Stimulated activated CD8-positive, alpha-beta memory T cell treated with anti-CD3 and anti-CD28 coated beads, Interleukin-4, amount 100 ng/mL, for 48 hours (primary cell): ENCODE measurements at places on chromosomes 3 and 15.
A peak's percentile ranks its signal among the peaks of the same experiment; 100 is the strongest.

GRCh38 chr3:100850701-100851100 is 141.4 kb downstream of the TFG start:
- no peak for DNase-seq

DNA sequence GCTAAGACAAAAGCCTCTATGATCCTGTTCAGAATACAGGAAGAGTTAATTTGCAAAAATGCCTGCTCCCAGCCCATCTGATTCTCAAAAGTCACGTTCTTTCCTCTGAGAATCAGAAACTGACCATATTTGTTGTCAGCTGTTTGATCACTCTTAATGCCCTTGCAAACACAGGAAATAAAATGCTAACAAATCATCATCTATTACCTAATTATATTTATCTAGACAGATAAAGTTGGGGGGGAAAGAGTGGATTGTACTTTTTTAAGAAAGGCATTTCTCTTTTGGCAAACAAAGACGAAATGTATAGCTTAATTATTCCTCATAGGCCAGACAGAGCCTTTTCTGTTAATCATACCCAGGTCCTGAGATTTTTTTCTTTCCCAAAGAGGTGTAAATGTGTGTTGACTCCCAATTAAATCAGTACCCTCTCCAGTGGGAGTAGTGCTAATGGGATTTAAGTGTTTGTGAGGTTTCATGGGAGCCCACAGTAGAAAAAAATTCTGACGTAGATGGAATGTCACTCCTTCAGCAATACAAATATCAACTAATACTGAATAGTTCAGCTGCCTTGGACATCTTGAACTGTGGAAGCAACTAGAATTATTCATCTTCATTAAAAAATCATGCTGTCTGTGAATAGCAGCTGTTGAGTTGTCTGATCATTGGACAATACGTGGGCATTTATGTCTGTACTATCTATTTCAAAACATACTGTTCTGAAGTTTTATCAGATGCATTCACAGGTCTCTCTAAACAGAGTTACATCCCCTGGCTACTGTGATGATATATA is 22.5 kb upstream of the BNIP2 start:
- DNase-seq, result no peak

- no peak for DNase-seq
These were observed 386.5 kb downstream of the LRTM1 start for GRCh38 chr3:54541369-54541768.

GRCh38 chr15:73927476-73928240 is 1.4 kb downstream of the LOXL1 start:
- peak; percentile 82 for DNase-seq

GRCh38 chr3:150129166-150129565 is 158.5 kb upstream of the PFN2 start:
- no peak for DNase-seq

- peak; percentile 58 for DNase-seq
These were observed 61.3 kb upstream of the LPP start for GRCh38 chr3:188092648-188093047.

DNA sequence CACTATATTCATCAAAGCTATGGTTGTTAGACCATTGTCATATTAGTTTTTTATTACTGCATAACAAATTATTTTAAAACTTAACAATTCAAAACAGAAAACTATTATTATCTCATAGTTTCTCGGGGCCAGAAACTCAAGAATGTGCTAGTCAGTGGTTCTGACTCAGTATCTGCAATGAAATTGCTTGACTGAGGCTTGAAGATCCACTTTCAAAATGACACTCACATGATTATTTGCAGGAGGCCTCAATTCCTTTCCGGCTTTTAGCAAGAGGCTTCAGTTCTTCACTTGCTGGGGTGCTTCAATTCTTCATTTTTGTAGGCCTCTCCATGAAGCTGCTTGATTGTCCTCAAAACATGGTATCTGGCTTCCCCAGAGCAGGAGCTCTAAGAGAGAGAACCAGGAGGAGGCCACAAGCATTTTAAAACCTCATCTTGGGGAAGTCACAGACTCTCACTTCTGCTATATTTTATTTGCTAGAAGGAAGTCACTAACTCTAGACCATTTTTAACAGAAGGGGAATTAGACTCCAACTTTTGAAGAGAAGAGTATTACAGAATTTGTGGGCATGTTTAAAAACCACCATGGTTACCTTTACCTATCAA is 383.7 kb downstream of the MFSD1 start:
- DNase-seq, result no peak

DNA sequence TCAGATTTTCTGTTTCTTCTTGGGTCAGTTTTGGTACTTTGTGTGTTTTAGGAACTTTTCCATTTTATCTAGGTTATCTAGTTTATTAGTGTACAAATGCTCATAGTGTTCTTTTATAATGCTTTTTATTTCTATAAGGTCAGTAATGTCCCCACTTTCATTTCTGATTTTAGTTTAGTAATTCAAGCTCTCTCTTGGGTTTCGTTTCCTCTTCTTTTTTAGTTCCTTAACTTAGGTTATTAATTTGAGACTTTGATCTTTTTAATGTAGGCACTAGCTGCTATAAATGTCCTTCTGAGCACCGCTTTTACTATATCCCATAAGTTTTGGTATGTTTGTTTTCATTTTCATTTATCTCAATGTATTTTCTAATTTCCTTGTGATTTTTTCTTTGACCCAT is 27.0 kb upstream of the CD200R1L start:
- no peak for DNase-seq

DNA sequence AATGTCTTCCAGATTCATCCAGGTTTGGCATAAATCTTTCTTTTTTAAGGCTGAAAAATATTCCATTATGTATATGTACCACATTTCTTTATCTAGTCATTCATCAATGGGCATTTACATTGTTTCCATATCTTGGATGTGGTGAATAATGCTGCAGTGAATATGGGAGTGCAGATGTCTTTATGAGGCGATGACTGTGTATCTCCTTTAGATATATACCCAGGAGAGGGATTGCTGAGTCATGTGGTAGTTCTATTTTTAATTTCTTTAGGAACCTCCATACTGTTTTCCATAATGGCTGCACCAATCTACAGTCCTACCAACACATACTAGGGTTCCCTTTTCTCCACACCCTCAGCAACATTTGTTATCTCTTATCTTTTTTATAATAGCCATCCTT is 96.3 kb downstream of the LRRC28 start:
- no peak for DNase-seq

GRCh38 chr3:7847021-7847420 is 654.6 kb upstream of the LMCD1 start:
- DNase-seq, result no peak

DNA sequence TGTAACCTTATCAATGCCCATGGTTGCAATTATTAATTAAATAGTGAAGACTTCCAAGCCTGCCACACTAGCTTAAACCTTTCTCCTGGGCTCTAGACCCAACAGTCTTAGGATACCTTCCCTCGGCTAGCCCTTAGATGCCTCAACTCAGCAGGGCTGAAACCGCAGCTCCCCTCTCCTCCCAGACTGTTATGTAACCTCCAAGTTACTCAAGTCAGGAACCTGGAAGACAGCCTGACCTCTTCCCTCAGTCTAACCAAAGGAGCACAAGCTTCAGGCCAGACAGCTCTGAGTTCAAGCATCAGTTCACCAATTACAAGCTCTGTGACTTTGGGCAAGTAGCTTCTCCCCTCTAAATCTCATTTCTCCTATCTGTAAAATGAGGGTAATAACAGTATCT is 70.5 kb upstream of the HACD2 start:
- DNase-seq, result no peak

GRCh38 chr3:139759470-139759869 is 81.7 kb upstream of the NMNAT3 start:
- no peak for DNase-seq

DNA sequence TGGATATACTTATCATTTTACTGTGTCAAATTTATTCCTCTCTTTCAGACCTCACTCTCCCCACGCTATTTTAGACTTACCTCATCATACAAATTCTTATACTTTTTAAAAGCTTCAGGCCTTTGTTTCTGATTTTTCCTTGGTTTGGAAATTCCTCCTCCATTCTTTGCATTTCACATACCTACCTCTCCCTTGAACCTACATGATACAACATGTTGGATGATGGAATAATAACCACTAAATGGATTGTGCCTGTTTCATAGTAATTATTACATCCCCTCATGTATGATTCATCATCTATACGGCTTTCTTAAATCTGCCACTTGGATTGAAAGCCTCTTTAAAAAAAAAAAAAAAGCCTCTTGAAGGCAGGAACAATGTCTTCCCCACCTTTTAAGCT is 24.6 kb downstream of the TRIP4 start:
- no peak for DNase-seq

GRCh38 chr3:104291878-104292277 is 1074.8 kb upstream of the ALCAM start:
- no peak for DNase-seq

- DNase-seq, result no peak
These were observed 1300.1 kb upstream of the EPHA6 start for GRCh38 chr3:95514260-95514659.

GRCh38 chr15:88664151-88664778 is 25.4 kb downstream of the ISG20 start:
- DNase-seq, result no peak

- no peak for DNase-seq
These were observed 23.0 kb downstream of the SUCNR1 start for GRCh38 chr3:151896246-151897012.

DNA sequence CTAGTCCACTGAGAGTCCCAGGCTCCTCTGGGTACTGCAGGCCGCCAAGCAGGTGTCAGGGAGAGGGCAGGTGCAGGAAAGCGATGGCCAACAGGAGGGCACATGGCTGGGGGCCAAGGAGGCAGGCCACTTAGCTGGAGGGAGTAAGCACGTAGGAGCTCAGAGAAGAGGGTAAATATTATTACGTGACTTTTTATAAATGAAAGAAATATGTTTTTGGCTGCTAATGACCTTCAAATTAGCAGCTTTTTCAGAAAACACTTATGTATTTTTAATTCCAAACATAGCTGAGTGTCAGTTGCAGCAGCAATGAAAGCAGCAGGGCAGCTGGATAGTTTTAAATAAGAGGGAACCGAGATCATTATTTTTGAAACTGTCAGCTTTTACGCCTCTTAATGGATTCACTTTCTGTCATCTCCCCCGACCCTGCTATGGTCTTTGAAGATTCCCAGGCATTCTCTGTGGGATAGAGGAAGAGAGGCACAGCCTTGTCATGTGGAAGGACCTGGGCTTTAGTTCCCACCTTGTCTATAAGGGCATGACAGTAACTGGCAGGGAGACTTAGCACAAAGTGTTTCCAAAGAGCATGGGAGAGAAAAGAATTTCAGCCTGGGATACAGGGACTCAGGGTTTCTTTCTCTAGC is 477.1 kb downstream of the EPHB1 start:
- no peak for DNase-seq

- no peak for DNase-seq
These were observed 235.1 kb downstream of the MYRIP start for GRCh38 chr3:40044487-40044886.

DNA sequence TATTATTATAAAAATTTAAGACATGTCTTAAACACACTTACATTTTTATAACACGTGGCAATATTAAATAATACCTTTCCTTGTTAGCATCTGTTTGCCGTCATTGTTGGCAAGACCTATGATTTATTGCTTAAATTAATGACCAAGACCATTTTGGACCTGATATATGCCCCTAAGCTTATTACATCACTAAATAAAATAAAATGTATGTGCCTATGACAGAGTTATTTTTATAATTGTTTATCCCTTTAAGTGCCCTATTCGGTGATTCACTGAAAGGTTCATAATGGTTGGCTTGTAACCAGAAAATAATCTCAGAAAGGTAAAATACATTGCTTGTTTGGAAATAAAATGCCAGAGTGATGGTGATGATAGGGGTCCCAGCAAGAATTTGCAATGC is 17.5 kb downstream of the CDIN1 start:
- DNase-seq, result no peak

- no peak for DNase-seq
These were observed 15.3 kb downstream of the TNK2 start for GRCh38 chr3:195893044-195893395.

DNA sequence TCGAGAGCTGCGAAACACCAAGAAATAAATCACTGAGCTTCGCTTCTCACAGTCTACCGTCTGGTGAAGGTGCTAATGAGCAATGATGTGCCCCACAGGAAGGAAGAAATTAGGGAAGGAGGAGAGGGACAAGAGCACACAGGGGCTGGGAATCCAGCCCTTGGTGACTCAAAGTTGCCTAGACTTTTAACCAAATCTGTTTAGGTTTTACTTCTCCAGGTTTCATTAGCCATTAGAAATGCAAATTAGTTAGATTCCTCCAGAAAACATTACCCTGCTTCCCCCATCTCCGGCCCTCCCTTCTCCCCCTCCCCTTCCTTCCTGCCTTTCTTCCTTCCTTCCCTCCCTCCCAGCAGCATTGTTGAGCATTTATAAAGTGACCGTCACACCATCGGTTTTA is 59.3 kb upstream of the UBE2E1 start:
- no peak for DNase-seq

DNA sequence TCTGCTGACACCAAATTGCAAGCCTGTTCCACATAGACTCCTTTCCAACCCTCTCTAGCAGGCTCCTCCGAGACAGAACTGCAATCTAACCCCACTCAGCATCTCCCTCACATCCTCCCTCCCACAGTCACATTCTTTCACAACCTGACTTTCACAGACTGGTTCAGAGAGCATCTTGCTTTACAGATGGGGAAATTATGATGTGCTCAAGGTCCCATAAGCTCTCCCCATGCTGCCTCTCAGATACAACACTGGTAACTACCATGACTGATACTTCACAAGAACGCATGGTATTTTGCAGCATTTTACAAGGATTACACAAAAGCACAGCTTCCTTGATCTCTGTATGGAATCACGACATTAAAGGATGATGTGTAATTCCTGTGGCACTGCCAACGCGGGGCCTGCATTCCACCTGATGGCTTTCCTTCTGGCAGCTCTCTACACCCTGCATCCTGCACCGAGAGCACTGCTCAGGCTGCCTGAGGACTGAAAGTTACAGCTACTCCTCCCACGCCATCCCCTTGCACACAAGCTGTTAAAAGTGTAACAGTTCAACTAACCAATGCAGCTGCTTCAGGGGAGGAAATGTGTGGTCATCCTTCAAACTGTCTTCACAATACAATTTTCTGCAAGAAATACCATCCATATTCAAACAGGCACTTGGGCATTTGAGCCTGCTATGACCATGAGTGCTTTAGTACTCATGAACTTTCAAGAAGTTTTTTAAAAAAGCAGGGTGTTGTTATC is 27.6 kb downstream of the TBC1D2B start:
- peak; percentile 77 for DNase-seq

GRCh38 chr3:162337630-162338029 is 841.0 kb downstream of the OTOL1 start:
- no peak for DNase-seq

GRCh38 chr15:60798821-60799220 is 319.9 kb upstream of the ICE2 start:
- peak; percentile 70 for DNase-seq

- DNase-seq, result no peak
These were observed 27.0 kb upstream of the SLC28A1 start for GRCh38 chr15:84857418-84858004.

GRCh38 chr3:190051641-190052040 is 69.1 kb downstream of the P3H2 start:
- DNase-seq, result no peak

GRCh38 chr3:143329567-143330211 is 210.1 kb downstream of the CHST2 start:
- DNase-seq, result no peak
